Activated gamma-delta T cell treated with Interleukin-2 at 50 U/mL for 16 hours (primary cell): ENCODE measurements at places on chromosomes 1 and 21.

DNA sequence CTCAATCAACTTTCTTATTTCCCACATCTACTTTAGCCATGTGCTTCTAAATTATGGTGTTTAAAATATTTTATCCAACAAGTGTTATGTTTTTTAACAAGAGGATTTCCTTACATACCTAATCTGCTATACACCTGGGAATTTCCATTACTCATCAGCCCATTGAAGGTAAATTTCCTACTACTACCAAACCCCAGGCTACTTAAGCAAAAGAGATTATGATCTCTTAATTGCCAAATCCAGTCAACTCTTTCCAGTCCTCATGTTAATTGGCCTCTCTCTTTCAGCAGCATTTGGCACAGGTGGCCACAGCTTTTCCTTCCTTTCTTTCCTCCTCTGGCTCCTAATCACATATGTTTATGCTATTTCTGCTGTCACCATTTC is 5.1 kb upstream of the C1orf162 start:
- no peak for DNase-seq

- DNase-seq = no peak
Observed at GRCh38 chr1:42171679-42172266, 7.2 kb upstream of the GUCA2A start.

GRCh38 chr1:10304295-10304694 is 93.9 kb downstream of the KIF1B start:
- DNase-seq = no peak

GRCh38 chr1:66381621-66382275 is 152.2 kb upstream of the SGIP1 start:
- DNase-seq = no peak

DNA sequence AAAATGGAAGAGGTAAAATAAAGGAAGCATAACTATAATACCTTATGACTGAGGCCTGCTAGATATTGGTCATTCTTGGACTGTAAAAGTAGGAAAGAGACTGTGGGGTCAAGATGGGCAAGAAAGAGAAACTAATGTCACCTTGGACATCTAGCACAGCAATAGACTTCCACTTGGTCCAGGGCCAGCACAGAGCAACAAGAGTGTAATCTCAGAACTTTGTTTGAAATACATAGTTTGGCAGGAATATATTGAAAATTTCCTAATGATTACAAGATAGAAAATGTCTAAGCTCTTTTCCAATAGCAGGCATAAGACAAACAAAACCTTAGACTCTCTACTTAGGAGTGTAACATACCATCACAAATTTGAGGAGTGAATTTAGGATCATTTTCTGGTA is 4.6 kb downstream of the LRRC8C start:
- no peak for DNase-seq

DNA sequence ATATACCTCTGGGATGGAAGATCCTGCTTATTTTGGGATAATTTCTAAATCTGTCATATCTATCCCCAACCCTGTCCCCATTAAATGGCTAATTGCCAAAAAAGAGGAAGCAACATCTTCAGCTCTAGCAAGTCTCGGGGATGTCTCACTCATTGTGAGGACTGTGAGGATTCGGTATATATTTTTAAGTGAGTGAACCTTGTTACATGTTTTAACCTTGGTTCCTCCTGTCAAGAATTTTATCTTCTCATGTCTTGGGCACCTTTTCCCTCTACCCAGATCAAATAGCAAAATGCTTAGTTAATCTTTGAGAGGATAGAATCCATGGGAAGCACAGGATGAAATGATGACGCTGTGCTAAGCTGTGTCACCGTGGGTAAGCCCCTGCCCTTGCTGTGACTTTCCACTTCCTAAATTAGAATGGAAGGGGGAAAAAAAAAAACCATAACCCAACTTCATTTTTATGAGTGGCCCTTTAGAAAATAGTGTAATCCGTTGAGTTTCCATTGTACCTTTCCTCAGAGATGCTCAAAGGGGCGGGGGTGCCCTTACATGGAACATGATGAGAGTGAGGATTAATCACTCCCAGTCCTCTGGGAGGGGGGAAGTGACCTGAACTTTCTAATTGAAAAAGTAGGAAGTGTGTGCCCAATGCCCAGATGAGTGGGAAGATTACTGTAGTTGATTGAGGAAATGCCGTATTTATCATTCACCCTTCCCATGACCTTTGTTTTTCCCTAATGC is 7.6 kb downstream of the ATP1A1 start:
- DNase-seq = no peak
